Posterior vena cava (tissue), 2 donors: ENCODE measurements at places on chromosomes 7 and 10. TPM values are rescaled to one million over a fixed set of nuclear protein-coding genes. Genes with fewer than 3 reads are reported as not detected.

The TEX36 gene
- not detected for total RNA-seq

The PTF1A gene
- not detected for total RNA-seq

DNA sequence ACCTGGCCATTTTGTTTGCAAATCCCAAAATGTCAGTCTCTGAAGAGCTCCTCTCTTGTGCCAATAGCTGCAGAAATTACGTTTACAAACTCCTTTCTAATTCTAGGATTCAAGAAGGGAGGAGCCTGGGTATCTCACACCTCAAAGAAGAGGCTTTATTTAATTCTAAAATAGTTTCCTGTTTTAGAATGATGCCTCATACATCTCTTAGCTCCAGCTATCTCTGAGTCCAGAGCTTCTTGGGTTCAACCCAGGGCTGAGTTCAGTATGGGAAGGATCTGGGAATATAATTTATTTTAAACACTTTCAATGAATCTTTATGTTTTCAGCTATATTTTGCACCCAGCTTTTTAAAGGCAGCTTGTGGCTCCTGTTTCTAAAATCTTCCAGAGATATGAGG is 150.1 kb downstream of the CACNA2D1 start:
- DNase-seq, result no peak

The A1CF gene
- not detected for total RNA-seq

The NODAL gene
- total RNA-seq, result not detected

GRCh38 chr10:88896372-88896993 is 16.4 kb downstream of the STAMBPL1 start:
- DNase-seq, result no peak

- DNase-seq, result no peak
Observed at GRCh38 chr7:123230603-123231002, 30.8 kb upstream of the SLC13A1 start.

- DNase-seq, result no peak
Observed at GRCh38 chr7:131942287-131943150, 386.1 kb upstream of the PODXL start.

The HYAL4 gene
- not detected for total RNA-seq

The DCLRE1C gene
- total RNA-seq, result 12.0 TPM

DNA sequence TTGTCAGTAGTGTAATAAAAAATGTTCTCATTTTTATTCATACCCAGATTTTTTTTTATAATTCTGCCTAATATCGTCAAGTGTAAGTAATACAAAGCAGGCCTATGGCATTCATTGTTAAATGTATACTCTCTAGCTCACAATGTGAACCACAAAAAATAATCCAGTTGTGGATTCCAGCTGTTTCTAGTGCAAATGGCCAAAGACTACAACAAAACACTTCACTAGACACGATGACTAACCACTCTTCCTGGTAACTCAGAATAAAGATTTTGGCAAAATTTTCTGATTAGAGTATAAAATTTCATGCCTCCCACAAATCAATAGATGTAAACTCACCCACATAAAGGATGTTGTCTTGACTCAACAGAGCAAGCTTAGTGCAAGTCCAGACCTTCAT is 396.6 kb downstream of the DGKB start:
- DNase-seq, result no peak

- no peak for DNase-seq
Observed at GRCh38 chr7:82823073-82823472, 339.6 kb downstream of the PCLO start.

The WDR86 gene
- total RNA-seq, result 4.1 TPM

GRCh38 chr10:19412531-19412930 is 363.9 kb downstream of the MALRD1 start:
- no peak for DNase-seq

DNA sequence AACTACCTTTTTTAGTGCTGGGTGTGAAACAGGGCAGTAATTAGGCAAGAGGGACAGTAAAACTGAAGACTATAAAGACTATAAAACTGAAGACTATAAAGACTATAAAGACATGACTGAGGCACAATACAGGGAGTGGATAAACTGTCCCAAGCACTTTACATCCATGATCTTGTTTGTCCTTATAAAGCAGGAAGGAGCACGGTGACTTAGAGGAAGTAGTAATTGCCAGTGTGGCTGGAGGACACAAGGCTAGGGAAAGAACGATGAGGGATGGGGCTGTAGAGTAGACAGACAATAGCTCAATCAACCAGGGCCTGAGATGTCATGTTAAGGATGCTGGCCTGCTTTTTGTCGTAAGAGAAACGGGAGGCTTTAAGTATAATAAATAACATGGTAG is 26.0 kb downstream of the DNAJC12 start:
- DNase-seq, result no peak

DNA sequence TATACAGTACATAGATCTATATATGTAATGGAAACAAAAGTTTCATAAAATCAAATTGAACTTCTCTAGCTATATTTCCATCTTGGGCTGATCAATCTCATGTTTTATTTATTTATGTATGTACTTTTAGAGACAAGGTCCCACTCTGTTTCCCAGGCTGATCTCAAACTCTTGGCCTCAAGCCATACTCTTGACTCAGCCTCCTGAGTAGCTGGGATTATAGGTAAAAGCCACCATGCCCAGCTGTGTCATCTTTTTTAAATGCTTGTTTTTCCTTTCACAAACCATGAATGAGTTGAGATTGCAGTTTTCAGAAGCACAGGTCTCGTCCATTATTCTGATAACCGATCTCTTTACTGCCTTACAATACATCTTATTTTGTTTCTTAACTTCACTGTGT is 400.9 kb downstream of the KCNMA1 start:
- no peak for DNase-seq

The GFRA1 gene
- total RNA-seq, result 16.4 TPM

- DNase-seq, result no peak
Observed at GRCh38 chr10:3761021-3761686, 23.9 kb downstream of the KLF6 start.

- no peak for DNase-seq
Observed at GRCh38 chr10:130179640-130180039, 43.4 kb downstream of the GLRX3 start.

GRCh38 chr7:18455606-18456005 is 39.9 kb upstream of the HDAC9 start:
- DNase-seq, result no peak

The SEPTIN14 gene
- not detected for total RNA-seq

The ARHGEF5 gene
- 9.7 TPM for total RNA-seq

- DNase-seq, result no peak
Observed at GRCh38 chr7:142053988-142054387, 57.5 kb upstream of the MGAM2 start.

The ITPRID1 gene
- not detected for total RNA-seq

- DNase-seq, result no peak
Observed at GRCh38 chr7:119256001-119256400, 1017.0 kb upstream of the KCND2 start.

GRCh38 chr10:22931948-22932347 is 4.1 kb downstream of the ARMC3 start:
- DNase-seq, result no peak

The TMEM225B gene
- total RNA-seq, result 0.57 TPM

DNA sequence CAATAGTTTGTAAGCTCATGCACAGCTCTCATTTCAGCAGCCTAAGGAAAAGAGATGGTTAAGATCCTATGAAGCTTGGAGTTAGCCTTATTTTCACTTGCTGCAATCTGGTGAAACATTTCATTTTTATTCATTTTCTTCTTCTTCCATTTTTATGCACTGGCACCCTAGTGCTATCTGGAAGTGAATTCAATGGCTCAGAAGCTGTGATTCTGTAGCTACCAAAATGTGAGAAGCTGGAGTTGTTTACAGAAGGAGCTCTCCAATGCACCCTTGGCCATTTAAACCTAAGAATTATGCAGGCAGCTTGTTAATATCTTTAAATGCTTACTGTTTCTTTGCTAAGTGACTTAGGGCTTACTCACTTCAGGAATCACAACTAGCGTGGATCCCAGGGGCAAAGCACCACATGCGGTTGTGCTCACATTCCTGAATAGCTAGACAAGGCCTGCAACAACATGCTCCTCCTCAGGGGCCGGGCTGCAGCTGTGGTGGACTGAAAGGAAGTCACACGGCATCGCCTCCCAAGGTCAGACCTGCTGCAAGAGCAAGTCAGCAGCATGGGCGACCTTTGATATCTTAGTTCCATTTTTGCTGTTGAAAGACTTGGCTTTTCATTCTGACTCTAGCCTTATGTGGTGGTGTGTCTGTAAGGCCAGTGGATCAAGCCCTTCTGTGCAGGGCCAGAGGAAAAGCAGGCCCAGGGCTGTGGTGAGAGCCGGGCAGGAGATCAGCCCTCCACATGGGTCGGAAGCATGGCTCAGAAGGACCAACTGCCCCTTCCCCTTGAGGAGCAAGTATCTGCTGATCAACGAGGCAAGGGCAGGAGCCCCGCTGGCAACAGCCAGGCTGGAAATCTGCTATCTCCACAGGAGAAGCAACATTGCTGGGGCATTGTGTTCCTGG is 91.9 kb upstream of the MBL2 start:
- DNase-seq, result peak; percentile 82

GRCh38 chr7:30799206-30799975 is 28.2 kb downstream of the MINDY4 start:
- peak; percentile 89 for DNase-seq

DNA sequence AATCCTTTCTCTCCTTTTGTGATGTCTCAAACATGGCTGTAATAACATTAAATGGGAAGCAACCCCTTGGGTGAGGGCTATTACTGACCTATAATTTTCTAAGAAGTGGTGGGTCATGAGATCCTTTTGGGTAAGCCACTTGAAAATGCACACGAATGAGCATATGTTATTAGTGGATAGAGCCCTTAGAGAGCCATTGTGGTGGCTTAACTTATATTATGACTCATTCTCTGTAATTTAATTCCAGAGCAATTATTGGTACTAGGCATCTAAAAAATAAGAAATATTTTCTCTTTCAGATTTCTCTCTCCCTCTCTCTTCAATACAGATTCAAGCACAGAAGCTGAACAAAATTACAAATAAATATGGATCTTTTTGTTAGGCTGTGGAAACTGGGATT is 1177.4 kb upstream of the PHF14 start:
- no peak for DNase-seq

DNA sequence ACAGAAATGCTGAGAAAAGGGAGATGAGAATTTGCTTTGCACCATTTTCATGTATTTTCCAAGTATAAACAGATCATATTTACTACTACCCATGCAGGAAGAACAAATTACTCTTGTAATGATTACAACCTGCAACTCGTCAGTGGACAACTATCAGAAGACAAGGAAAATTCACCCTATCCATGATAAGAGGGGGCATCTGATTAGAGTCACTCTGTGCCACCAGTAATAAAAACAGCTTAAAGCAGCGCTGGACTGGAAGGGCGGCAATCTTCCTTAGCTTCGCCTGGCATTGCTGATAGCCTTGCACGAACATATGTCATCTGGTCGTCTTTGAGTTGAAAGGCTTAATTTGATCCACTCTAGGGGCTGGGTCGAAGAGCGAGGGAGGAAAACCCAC is 162.7 kb downstream of the SFMBT2 start:
- no peak for DNase-seq

The SEMA3E gene
- 2.2 TPM for total RNA-seq

- DNase-seq, result no peak
Observed at GRCh38 chr10:17512341-17513001, 58.1 kb upstream of the ST8SIA6 start.

The PRPS1L1 gene
- not detected for total RNA-seq

DNA sequence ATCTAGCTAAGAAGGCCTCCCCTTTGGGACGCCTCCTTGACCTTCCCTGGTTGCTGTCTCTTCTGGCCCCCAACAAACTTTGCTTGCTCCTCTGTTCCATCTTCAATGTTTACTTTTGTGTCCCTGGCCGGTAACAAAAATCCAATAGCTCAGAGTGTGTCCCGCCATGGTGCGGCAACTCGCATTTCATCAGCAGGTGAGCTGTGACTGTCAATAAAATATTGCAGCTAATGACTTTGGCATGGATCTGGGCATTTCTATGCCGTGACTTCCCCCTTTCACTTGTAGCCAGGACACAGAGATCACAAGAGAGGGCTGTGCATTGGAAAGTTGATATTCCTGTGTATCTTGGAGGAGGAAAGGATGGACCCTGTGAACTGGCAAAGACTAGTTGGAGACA is 317.6 kb downstream of the RPS24 start:
- no peak for DNase-seq

GRCh38 chr7:99072126-99072525 is 71.8 kb downstream of the SMURF1 start:
- DNase-seq, result no peak

The AKR1C4 gene
- not detected for total RNA-seq

The CHN2 gene
- total RNA-seq, result 11.6 TPM

The IL6 gene
- 65.6 TPM for total RNA-seq

The RET gene
- total RNA-seq, result 1.0 TPM

- DNase-seq, result no peak
Observed at GRCh38 chr7:6307762-6308161, 35.3 kb upstream of the CYTH3 start.

The KIAA1217 gene
- 11.8 TPM for total RNA-seq

The ABCB4 gene
- total RNA-seq, result 1.9 TPM

DNA sequence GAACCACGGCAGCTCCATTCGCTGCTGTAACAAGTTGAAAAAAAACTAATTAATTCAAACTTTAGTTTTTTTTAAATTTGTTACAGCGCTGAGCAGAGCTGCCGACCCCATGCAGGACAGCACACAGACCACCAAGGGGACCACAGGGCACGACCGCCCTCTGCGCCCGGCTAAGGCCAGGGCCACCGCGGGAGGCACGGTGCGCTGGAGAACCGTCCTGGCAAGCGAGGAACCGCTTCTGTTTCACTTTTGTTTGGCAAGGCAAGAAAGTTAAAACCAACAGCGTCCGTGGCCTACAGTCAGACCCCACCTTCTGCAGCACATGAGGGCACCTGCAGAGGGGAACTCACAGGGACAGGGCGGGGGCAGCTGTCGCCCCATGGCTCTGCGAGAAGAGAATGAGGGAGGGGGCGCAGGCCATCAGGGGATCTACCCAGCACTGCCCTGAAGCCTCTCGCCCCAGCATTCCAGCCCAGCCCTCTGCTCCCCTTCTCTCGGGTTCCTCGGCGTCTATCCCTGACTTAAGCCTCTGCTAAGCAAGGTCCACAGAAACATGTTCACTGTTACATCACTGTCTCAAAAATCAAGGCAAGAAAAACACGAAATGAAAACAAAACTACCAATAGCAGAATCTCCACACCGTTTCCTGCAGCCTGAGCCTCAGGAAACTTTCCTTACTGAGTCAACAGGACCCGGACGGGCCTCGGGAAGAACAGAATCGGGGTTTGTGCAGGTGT is 204.4 kb downstream of the DIP2C start:
- DNase-seq, result peak; percentile 74

The ARHGAP21 gene
- total RNA-seq, result 121 TPM
